ENCODE measurements at places on chromosomes 6 and 20. TPM values are rescaled to one million over a fixed set of nuclear protein-coding genes. Genes with fewer than 3 reads are reported as not detected.

Gene LY6G6F
- not detected for total RNA-seq

Gene GDAP1L1
- 0.50 TPM for total RNA-seq

Gene EPB41L1
- total RNA-seq = 1.1 TPM

Gene KCNQ5
- 12.0 TPM for total RNA-seq

Gene TINAG
- total RNA-seq = not detected

Gene ADGRG6
- 0.86 TPM for total RNA-seq

Gene HUS1B
- total RNA-seq = 0.67 TPM

Gene AIF1
- 129 TPM for total RNA-seq

Gene TSBP1
- total RNA-seq = not detected

Gene ISM1
- total RNA-seq = 0.27 TPM

Gene PCSK2
- total RNA-seq = not detected

Gene DCDC2
- not detected for total RNA-seq

Gene TCF15
- not detected for total RNA-seq

Gene COL9A1
- total RNA-seq = not detected

Gene OSBPL2
- total RNA-seq = 23.6 TPM

Gene SRXN1
- 6.7 TPM for total RNA-seq

Measured in activated naive CD4-positive, alpha-beta T cell treated with anti-CD3 and anti-CD28 coated beads for 36 hours (primary cell).